ENCODE measurements at places on chromosomes 3 and 15.

DNA sequence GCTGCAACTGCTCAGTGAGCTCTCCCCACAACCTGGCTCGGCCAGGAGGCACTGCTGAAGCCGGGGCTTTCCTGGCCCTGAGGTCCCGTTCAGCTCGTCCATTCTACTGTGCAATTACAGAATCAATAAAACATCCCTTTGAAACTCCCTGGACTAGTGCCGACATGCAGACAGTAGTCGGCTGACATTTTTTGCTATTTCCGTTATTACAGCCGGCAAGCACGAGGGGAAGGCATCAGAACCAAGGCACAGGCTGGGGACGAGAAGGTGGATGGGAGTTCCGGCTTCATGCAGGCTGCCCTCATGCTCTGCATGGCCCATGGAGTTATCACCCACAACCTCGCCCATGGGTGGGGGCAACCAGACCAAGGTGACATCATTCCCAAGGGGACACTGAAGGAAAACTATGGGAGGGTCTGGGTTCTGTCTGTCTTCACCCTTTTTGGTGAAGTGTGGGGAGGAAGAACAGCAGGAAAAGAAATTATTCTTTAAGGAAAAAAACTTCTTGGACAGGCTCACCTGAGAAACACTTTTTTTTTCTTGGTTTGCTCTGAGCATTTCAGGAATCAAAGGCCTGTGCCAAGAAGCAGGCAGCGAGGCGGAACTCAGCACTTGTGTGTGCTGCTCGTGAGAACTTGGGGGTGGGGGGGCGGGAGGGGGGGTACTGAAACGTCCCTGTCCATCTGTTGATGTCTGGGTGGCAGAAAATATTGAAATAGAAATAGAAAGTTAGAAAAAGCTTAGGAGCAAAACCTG lies 154.5 kb downstream of the FOXP1 start:
- DNase-seq = no peak

DNA sequence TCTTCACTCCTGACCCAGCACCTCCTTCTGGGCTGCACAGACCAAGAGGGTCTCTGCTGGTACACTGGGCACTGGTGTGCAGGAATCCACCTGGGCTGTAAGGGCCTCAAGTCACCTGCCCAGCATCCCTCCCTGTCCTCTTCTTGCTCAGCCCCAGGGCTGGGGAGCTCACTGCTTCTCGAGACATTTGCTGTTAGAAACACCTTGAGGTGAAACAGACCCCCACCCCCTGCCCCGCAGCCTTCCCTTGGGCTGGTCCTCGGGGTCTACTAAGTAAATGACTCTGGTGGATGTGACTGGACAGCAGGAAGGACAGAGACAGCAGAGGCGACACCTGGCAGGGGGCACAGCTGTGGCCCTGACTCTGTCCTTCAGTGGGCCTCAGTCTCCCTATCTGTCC lies 29.1 kb downstream of the LOXL1 start:
- DNase-seq = no peak

DNA sequence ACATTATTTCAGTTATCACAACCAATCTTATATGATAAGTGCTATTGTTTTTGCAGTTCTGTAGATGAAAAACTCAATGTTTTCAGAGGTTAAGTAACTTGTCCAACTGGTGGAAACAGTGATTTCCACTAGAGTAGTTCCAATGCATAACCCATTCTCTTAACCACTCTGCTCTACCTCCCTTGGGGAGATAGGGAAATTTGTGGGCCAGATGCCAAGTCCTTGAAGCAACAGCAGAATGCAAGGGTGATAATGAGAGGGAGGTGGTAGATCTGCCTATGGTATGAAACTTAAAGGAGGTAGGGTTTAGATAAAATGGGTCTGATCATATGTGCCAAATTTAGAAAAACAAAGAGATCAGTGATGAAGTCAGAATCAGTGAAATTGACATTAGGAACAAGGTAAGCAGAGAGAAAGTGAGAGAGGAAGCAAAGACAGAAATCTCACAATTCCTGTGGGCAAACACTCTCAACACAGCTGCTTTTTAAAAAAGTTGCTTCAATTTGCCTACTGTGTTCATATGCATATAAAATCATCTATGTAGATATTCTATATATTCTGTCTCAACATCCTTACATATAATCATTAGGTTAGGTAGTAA lies 50.5 kb upstream of the UBP1 start:
- DNase-seq = peak; percentile 85

DNA sequence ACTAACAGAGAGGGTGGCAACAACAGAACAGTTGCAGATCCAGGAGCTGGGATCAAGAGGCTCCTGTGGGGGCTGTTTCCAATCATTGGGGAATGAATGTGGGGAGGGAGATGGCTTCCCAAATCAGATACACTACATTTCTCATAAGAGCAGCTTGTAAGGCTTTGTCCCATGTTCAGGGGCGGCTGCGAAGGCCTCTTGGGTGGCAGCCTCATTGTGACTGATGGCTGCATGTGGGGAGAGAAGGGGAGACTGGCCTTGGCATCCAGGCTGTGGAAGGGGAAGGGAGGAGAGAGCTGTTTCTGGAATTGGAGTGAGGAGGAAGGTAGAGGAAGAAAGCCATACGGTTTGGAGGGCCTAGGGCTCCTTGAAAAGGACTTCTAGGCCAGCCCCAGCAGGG lies 326.6 kb upstream of the RGMA start:
- no peak for DNase-seq

GRCh38 chr3:189041482-189042090 lies 130.2 kb upstream of the TPRG1 start:
- no peak for DNase-seq

DNA sequence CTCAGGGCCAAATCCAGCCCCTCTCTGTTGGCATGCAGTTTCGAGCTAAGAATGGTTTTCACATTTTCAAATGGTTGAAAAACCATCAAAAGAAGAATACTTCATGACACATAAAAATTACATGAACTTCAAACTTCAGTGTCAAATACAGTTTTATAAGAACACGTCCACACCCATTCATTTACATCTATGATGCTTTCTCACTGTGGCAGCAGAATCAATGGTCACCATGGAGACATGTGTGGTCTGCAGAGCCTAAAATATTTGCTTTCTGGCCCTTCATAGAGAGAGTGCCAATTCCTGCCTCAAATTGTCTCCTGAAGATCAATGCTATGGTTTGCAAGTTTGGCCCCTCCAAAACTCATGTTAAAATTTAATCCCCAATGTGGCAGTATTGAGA lies 405.8 kb downstream of the OCA2 start:
- DNase-seq = no peak

GRCh38 chr3:32432045-32432710 lies 40.5 kb downstream of the CMTM7 start:
- DNase-seq = no peak

- peak; percentile 77 for DNase-seq
Observed at GRCh38 chr3:57983734-57984518, 24.3 kb upstream of the FLNB start.

DNA sequence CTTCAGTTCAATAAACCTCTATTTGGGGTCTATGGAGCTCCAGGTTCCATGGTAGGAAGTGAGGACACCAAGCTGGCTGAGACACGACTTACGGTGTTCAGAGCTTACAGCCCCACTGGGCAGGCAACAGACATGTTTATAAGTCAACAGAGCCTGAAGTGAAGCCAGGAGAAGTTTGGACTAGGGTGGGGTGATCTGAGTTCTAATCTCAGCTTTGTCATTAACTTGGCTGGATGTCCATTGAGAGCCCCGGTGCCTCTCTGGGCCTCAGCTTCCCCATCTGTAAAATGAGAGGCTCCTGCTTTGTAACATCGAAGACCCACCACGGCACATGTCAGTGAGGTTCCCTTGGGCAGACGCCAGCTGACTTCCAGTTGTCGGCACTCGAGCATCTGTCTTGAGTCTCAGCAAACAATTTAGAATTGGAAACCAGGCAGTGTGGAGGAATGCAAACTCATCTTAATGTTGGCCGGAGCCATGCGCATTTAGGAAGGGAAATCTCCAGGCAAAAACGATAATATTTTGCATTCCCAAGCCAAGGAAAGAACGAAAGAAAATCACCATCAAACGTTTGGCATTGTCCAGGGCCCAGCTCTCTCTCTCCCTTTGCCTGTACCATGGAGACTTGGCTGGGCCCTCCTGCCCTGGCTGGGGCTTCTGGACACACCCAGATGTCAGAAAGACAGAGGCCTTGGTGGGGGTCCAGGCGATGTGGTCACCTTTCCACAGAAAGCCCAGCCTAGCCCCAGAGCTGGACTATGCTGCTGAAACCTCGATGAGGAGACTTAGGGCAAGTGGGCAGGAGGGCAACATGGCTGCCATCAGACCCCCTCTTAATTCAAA lies 18.4 kb downstream of the ITGA11 start:
- no peak for DNase-seq

DNA sequence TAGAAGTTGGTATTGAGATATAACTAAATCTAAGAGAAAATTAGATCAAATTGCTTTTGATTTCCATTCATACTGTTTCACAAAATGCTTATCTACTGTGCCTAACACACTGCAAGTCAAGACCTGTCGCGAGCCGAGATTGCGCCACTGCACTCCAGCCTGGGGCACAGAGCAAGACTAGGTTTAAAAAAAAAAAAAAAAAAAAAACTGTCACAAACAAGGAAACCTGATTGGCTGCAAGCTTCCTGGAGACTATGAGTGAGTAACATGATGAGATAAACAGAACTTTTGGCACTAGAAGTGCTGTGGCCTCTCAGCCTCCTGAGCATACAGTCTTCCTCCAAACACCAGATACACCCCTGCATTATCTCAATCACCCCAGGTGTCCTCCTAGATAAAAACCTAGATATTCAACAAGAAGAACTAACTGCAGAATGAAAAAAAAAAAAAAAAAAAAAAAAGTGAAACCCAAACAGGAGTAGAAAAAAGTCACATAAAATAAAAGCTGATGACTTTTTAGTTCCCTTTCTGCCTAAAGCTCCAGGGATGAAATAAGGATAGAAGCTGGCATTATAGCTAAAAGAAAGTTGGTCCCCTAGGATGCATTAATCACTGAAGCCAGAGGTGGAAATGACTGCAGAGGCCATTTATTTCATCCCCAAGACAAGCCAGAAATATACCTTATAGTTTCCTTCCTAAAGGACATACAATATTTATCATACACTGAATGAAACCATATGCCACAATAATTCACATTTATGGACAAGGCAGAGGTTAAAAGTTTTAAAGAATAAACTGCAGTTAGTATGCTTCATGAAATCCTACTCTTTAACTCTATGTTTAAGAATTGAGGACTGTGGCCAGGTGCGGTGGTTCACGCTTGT lies 82.4 kb downstream of the P3H2 start:
- DNase-seq = no peak

DNA sequence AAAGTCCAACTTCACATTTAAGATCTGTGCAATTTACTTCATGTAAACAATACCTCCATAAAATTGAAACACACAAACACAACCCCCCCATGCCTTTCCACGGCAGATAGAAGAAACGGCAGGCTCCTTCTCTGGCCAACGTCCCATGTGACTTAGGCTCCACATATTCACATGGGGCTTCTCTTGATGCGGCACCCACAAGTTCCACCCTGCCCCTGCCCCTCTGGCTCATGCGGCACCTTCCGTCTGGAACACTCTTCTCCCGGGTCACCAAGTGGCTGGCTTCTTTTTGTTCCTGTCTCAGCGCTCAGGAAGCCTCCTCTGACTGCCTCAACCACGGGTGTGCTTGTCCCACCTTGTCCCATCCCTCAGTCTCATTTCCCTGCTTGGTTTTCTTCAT lies 25.6 kb downstream of the STIMATE start:
- DNase-seq = no peak

DNA sequence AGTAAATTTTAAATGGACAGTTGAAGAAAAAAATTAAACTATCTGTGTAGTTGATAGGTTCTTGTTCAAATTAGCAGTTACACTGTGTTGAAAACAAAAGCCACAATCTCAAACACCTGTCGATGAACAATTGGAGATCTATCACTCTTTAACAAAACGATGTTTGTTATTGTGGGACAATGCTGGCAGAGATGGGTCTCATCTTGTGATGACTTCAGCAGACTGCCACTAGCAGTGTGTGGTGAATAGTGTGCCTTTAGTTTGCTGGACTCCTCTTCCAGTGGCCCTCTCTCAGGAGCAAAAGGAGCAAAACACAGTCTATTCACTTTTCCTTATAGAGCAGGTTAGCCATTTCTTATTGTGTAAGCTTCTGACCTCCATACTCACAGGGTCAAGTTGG lies 14.7 kb upstream of the TRIM59 start:
- no peak for DNase-seq

DNA sequence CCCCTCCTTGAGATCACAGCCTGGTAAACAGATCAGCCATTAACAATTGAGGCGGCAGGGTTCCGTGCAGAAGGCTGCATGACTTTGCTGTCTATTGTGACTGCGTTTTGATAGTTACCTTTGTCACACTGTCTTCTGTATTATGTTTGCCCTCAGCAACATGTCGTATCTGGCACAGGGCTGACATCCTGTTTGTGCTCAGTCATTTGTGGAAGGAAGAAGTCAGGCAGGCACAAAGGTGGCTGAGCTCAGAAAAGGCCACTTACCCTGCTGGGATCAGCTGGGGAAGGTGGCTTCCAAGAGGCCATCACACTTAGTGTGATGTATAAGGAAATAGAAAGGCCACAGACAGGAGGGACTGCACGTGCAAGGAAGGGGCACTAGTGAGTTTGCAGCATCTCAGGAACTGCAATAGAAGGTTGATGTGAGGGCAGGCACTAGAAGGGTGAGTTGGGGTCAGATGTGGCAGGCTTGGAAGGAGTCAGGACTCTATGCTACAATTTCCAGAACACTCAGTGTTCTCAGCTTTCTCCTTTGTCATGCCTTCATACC lies 13.4 kb downstream of the PML start:
- no peak for DNase-seq

GRCh38 chr3:9863058-9863772 lies 16.8 kb downstream of the CIDEC start:
- DNase-seq = no peak

GRCh38 chr15:47933865-47934264 lies 186.9 kb upstream of the SLC24A5 start:
- DNase-seq = no peak

DNA sequence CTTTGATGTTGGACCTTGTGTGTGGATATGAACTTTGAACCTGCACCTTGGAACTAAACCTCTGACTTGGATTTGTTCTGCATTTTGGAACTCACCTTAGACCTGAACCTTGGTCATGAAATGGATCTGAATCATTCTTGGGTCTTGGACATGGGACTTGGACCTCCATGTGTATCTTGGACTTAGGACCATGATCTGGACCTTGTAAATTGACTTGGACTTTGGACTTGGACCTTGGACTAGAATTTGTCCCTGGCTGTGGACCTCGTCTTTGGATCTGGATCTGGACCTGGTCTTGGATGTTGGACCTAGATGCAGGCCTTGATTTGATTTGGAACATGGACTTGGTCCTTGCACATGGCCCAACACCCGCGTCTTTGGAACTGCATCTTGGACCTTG lies 45.4 kb downstream of the ZNF589 start:
- no peak for DNase-seq

- DNase-seq = no peak
Observed at GRCh38 chr3:141201122-141201521, 30.5 kb upstream of the PXYLP1 start.

DNA sequence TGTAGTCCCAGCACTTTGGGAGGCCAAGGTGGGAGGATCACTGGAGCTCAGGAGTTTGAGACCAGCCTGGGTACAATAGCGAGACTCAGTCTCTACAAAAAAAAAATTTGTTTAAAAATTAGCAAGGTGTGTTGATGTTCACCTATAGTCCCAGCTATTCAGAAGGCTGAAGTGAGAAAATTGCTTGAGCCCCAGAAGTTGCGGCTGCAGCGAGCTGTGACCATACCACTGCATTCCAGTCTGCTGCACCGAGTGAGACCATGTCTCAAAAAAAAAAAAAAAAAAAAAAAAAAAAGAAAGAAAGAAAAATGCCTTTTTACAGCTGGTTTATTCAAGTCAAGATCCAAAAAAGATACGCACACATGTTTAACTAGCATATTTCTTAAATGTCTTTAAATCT lies 17.0 kb upstream of the MUC20 start:
- DNase-seq = no peak

GRCh38 chr15:66748708-66749035 lies 46.6 kb downstream of the SMAD6 start:
- no peak for DNase-seq
